ENCODE measurements at places on chromosomes 11 and 22.

- DNase-seq, result no peak
These were observed 10.8 kb upstream of the WEE1 start for GRCh38 chr11:9562716-9563115.

- DNase-seq, result no peak
These were observed 83.2 kb downstream of the ST3GAL4 start for GRCh38 chr11:126438691-126439090.

DNA sequence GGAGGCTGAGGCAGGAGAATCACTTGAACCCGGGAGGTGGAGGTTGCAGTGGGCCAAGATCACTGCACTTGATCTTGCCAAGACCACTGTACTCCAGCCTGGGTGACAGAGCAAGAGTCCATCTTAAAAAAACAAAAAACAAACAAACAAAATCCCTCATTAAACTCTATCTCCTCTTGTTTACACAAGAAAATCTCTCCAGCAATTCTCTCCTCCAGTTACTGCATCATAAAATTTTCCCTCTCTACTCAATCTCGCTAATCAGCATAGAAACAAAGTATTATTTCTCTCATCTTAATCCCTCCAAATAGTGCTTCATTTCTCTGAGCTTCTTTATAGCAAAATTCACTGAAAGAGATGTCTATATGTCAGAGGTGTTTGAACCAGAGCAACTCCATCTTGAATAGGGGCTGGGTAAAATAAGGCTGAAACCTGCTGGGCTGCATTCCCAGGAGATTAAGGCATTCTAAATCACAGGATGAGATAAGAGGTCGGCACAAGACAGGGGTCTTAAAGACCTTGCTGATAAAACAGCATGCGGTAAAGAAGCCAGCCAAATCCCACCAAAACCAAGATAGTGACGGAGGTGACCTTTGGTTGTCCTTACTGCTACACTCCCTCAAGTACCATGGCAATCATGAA is 19.8 kb downstream of the MTMR2 start:
- no peak for DNase-seq

DNA sequence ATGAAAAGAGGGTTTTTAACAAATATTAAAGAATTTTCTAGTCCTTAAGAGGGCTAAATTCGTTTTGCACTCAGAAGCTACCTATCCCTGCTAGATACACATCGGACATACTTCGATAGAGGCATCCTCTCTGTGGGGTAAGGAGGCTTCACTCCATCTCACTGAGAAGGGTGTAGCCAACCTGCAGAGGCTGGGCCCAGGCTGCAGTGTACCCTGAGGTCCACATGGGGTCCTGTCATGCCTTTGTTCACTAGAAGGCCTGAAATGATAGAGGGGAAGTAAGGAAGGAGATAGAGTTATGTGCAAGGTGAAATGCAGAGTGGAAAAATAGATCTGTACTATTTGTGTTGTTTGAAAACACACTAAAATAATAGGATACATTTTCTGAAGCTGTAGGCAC is 45.6 kb downstream of the IGSF9B start:
- no peak for DNase-seq

GRCh38 chr11:439315-440064 is 2.3 kb downstream of the ANO9 start:
- no peak for DNase-seq

- DNase-seq, result no peak
These were observed 28.9 kb upstream of the ISX start for GRCh38 chr22:35037089-35037488.

DNA sequence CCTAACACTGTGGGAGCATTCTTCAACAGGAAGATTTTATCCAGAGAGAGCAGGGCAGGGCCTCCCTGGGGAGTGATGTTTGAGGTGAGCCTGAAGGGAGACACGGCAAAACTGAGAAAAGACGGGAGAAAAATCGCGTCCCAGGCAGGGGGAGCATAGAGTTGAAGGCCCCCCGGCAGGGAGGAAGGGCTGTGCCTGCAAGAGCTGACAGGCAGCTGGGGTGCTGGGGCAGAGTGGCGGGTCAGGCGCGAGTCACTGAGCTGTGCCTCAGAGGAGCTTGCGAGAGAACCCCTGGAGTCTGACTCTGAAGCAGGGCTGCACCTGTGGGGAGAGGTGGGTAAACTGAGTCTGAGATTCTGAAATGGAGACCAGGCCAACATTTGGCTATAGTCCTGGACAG is 14.8 kb downstream of the PKNOX2 start:
- no peak for DNase-seq

DNA sequence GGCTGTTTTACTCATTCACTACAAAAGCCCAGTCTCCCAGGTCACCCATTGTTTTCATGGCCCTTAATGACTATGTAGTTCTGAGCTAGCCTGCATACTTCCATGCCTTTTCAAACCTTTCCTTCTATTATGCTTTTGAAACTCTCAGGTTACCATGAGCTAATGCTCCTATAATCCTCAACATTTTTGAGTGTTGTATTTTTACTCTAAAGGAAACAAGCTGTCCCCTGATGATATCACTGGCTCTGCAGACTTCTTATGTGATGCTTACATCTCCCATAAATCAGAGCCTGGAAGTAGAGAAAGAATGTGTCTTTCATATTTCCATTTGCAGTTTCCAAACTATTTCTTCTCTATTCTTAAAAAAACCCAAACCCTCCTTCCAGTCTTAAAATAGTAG is 159.0 kb upstream of the RAG2 start:
- no peak for DNase-seq

GRCh38 chr11:3139481-3140290 is 25.4 kb downstream of the OSBPL5 start:
- DNase-seq, result no peak

DNA sequence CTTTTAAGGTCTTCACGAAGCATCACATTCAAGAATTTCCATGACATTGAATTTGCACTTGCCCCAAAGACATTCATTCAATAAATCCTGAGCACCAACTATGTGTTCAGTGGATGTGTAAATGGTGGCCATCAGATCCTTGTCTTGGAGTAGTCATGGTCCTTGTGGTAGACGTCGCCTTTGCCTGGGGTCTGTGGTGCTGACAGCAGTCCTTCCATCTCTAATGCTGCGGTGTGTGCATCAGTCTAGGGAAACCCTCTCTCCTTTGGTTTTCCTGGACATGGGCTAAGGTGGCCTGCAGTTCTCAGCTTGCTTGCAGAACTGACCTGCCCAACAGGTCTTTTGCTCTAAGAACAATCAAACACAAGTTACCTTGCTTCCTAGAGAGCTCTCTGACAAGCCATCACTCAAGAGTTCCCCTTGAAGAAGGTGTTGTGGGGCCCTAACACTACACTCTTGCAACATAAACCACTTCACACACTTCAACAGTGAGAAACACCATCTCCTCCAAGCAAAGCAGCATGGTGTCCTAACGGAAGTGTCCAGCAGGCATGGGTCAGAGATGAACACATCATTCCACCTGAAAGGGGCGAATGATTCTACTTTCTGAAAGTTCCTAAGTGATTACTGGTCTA is 72.1 kb downstream of the BUD13 start:
- DNase-seq, result no peak
